Activated naive CD4-positive, alpha-beta T cell treated with anti-CD3 and anti-CD28 coated beads for 36 hours (primary cell): ENCODE measurements at places on chromosomes 4 and X.

GRCh38 chr4:67106861-67107460, 438.3 kb downstream of the CENPC start:
- DNase-seq: no peak

DNA sequence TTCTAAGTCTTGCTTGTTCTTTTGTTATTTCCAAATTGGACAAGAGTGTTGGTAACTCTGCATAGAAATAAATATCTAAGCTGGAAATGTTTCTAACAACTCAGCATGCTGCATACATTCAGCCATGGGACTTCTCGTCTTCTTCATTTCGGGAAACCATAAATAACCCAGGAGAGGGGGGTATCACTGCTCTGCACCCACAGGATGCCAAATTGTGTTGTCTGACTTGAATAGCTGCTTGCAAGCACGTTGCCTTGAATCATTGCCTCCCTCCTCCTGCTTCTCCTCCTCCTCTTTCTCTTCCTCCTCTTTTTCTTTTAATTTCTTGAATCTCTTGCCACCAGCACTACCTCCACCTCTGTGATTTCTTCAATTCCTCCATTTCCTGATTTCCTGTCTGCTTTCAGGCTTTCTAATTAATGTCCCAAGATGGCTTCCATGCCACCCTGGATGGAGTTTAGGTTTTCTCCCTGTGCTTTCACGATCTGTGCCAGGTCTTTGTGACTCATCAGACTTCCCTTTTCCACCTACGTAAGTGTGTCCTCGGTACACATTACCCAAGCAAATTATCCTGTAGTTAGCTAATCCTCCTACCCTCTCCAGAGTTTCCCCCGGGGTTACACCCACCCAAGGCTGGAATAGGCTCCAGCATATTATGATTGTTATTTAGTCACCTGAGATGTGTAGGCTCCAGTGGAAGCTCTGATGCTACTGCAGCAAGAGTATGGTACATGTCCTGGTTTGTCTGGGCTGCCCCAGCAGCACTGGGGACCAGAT, 122.6 kb upstream of the VCX3B start:
- no peak for DNase-seq

DNA sequence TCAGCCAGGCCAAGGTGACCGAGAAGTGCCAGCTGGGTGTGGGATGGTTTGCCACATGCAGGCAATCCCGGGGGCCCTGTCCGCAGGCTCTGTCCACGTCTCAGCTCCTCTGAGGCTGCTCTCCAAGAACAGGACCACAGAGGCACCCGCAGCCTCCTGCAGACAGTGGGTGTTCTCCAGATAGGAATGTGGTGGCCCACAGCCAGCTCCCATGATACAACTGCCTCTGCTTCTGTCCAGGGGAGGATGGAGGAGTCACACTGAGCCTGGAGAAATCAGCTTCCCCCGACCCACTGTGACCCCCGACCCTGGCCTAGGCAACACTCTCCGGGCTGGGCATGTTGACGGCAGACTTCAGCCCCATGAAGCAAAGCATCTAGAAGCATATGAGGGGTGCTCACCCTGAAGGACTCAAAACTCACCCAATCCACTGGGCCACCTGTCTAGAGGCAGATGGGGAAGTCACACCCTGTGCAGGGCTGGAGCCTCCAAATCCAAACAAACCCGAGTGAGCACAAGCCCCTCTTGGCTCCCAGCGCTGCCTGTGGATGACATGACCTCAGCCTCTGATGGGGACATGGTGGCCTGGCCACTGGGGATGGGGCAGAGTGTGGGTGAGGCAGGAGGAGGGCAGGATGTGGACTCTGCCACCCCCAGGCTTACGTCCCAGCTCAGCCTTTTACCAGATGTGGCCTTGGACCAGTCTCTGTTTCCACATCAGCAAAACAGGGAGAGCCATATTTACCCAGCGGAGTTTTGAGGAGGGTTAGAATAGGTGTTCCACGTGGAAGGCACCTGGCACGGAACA, 102.3 kb downstream of the PSAPL1 start:
- no peak for DNase-seq

GRCh38 chrX:154396973-154397887, 947 bp upstream of the RPL10 start:
- DNase-seq: peak; percentile 57

- DNase-seq: no peak
These were observed 278.6 kb upstream of the DIPK2B start for GRCh38 chrX:45479196-45479834.

DNA sequence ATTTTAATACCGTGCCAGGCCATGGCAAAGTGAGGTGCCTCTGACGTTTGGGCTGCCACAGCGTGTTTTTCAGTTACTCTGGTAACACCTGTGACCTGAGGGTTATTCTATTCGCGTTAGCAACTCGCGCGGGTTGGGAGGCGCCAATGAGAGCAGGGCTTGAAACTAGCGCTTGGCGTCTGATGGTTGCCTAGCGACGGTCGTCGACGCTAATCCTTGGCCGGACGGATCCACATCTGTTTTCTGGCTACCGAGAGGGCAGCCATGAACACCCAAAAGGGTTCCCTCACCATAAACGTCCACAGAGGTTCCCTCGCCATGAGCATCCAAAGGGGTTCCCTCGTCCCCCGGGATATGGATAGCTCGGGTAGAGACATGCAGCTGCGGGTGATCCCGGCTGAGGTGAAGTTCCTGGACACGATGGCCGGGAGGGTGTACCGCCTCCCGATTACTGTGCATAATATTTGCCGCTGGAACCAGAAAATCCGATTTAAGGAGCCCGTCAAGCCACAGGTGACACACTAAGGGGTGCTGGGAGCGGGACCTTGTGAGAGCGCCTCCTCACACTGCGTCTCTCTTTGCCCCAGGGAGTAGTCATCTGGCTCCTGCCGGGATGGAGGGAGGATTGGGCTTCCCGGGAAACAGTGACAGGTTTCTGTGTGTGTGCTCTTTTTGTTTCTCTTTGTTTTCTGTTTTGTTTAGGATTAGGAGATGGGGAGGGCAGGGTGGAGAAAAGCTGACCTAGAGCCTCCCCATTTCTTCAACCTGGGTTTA, at the start of gene CFAP47:
Gene CFAP47, plus strand, starts transcription at position 199 of the 774 bp plus-strand sequence. Its CDS starts 66 bp downstream, at position 265.
- DNase-seq: no peak

DNA sequence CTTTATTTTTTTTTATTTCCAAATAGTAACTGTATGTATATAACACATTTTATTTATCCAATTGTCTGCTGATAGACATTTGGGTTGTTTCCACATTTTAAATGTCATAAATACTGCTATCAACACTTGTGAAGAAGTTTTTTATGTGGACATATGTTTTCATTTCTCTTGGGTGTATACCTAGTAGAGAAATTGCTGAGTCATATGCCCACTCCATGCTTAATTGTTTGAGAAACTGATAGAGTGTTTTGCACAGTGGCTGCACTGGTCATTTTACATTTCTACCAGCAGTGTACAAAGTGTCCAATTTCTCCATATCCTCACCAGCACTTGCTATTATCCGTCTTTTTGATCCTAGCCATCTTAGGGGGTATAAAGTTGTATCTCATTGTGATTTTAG, 567.8 kb downstream of the GBA3 start:
- DNase-seq: no peak

- DNase-seq: no peak
These were observed 107.0 kb downstream of the PCDH18 start for GRCh38 chr4:137425281-137425680.

DNA sequence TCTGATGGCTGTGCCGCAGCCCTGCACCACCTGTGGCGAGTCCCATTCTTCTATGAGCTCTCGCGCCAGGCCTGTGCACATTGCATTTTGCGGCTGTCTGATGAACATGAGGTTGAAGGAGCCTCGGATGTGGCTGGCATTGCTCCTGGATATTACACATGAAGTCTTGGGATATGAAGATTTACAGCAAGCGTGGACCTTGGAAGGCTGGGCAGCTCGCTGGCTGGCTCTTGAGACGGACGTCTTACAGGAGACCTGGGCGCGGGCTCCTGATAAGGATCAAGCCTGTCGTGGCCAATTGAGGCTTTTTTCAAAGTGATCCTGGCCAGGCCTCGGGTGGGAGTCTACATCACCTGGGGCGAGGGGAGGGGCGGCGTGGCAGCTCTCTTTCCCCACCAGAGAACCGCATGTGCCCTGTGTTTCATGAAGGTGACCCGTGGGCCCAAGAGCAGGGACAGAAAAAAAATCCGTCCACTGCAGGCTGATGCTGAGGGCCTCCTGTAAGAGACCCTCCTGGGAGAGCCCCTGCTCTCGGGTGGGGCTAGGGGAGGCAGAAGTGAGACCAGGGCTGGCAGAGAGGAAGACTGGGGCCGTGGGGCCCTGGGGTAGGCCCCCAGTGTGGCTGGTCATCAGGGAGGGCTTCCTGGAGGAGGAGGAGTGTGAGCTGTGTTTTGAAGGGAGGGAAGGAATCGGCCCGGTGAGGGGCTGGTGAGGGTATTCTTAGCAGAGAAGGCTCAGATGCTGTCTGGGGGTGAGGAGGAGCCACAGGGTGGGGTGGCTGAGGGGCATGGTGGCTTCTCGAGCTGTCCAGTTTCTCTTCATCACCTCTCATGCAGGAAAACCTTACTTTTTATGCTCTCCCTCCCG, 23.6 kb downstream of the CPZ start:
- DNase-seq: no peak

DNA sequence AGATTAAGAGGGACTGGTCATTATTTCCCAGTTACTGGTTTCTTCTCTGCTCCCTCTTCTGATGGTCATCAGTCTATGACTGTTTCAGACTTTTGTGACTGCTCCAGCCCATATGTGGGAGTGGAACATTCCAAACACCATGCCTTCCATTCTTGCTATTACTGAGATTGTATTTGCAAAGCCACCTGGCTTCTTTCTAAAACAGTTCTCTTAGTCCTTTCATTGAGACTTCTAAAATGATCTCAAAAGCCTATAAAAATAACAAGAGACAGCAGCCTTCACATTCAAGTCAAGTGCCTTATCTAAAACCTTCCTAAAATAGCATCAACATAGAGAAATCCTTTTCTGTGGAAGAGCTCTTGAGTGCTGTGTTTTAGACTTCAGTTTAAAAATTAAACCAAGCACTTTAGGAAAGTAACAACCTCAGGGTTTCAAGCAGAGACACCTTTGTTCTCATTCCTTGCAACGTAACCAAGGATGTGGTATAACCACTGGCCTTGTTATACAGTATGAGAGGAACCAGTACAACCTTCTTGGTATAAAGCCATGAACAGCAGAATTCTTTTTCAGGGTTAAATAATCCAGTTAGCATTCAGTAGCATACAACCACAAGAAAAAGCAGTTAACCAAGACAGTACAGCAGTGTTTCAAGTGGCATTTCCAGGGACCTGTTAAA, 97.1 kb downstream of the NFKB1 start:
- DNase-seq: peak; percentile 36

- DNase-seq: peak; percentile 72
These were observed 22.0 kb upstream of the SMIM31 start for GRCh38 chr4:164731827-164732474.

GRCh38 chrX:116172976-116173375, 2.4 kb downstream of the AGTR2 start:
- DNase-seq: no peak

DNA sequence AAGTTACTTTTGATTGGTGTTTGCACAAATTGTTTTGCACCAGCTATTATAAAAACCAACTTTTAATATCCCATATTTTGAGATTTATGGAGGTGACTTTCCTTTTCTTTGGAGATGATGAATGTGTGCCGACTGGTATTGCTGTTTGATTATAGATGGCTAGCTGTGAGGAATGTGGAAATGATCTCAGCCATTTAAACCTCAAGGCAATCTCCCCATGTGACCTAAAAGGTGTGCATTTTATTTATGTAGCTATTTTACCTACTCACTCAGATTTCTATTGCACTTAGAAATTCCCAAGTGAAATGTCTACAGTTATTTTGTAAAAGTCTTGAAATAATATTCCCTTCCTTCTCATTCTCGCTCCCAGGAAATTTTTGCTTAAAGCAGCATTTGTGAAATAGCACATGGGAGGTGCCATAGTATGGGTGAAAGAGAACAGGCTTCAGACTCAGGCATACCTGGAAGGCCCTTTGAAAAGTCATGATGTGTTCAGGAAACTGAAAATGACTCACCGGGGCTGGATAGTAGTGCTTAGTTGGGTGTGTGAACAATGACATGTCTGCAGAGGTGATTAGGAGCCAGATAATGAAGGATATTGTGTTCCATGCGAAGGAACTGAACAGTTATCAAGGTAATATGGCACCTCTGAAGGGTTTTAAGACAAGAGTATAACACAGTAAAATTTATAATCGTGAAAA, 247.6 kb downstream of the CBLL2 start:
- no peak for DNase-seq
